ENCODE measurements at places on chromosomes 7 and 10.
A peak's percentile ranks its signal among the peaks of the same experiment; 100 is the strongest.

DNA sequence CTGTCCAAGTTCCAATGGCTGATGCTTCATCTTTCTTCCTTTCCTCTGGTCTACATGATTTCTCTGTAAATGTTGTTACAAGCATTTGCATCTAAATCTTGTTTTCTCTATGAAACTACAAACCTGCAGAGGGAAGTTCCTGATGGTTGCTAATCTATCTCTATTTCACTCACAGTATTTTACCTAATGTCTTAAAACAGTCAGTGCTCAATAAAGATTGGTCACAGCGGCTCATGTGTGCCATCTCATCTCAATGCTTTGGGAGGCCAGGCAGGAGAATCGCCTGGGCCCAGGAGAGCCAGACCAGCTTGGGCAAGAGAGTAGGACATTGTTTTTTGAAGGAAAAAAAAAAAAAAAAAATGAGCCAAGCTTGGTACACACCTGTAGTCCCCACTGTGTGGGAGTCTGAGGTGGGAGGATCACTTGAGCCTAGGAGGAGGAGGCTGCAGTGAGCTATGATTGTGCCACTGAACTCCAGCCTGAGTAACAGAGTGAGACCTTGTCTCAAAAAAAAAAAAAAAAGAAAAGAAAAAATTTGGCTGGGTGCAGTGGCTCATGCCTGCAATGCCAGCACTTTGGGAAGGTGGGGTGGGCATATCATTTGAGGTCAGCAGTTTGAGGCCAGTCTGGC, 71.3 kb upstream of the ARMC3 start:
- no peak for DNase-seq

GRCh38 chr10:100634034-100634433, 98.3 kb downstream of the HIF1AN start:
- no peak for DNase-seq

DNA sequence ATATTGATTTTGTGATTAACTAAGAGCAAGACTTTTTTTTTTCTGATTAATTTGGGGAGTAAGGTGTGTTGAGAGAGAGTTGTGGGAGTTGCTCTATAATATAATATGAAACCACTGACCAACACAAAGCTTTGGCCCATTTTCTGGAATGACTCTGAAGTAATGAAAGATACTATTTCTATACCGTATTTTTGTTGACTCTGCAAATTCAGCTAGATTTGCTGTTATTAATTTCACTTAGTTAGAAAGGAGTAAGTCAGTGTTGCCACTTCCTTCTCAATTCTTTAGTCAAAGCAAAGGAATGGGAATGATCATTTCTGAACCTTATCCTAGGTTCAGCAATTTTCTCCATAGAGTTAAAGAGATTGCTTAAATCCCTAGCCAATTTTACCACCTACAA, 313.0 kb upstream of the FZD1 start:
- no peak for DNase-seq

DNA sequence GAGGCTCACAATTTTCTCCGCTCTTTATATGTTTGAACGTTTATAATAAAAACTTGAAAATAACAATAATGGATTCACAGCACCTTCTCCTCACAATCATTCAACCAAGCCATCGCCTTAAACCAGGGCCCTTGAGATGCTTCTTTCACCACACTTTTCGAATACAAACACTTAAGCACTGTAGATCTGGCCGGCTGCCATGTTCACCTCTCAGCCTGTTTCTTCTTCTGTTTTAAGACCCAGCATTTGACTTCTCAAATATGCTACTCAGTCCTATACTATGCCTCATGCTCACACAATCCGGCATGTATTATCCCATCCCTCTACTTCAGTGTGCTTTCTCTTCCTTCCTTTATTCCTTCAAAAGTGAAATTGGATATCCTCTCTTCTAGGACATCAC, 280.6 kb downstream of the TFEC start:
- DNase-seq: no peak

- no peak for DNase-seq
Observed at GRCh38 chr10:117275121-117275520, 34.2 kb downstream of the SLC18A2 start.

GRCh38 chr10:73956476-73957359, 41.2 kb upstream of the VCL start:
- no peak for DNase-seq

GRCh38 chr10:14087566-14087965, 243.2 kb downstream of the FRMD4A start:
- peak; percentile 3 for DNase-seq

- DNase-seq: no peak
Observed at GRCh38 chr10:12177642-12178041, 18.0 kb downstream of the NUDT5 start.

- no peak for DNase-seq
Observed at GRCh38 chr7:26298472-26299058, 6.9 kb downstream of the SNX10 start.

DNA sequence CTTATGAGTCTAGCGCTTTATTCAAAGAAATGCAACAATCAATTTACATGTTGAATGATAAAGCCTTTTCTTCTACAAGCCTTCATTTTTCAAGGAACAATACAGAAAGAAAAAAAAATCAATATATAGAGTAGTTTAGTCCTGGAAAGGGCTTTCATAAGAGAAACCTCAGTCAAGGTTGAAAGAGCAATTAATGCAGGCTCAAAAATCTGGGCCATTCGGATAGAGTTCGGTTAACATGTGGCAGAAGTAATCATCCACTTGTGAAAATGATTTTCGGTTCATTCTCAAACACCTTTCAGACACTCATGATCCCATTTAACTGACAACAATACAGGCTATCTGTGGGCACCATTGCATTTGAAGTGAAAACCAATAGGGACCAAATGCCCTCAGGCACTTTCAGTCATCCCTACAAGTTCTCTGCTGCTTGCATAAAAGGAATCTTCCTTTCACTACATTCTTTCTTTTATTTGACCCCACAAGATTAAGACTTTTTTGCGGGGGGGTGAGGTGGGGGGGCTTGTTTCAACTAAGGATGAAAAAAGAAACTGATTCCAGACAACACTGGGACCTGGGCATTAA, 177.9 kb downstream of the RNF133 start:
- no peak for DNase-seq

- DNase-seq: no peak
Observed at GRCh38 chr10:125037145-125037877, 95.4 kb downstream of the ZRANB1 start.

DNA sequence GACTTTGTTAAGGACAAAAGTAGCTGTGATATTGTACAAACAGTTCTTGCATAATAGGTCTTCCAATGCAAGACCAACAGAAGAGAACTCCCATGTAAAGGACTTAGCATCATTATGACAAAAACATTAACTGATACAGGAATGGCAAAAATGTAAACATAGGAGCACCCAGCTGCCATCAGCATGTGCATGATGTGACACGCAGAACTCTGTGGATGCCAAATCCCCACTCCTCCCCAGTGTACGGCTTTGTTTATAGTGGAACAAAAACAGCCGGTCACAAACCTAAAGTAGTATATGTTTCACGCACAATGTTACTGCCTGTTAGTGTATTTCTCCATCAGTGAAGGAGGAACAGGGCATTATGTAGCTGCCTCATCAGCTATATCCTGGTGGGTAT, 316.0 kb upstream of the AOAH start:
- no peak for DNase-seq

DNA sequence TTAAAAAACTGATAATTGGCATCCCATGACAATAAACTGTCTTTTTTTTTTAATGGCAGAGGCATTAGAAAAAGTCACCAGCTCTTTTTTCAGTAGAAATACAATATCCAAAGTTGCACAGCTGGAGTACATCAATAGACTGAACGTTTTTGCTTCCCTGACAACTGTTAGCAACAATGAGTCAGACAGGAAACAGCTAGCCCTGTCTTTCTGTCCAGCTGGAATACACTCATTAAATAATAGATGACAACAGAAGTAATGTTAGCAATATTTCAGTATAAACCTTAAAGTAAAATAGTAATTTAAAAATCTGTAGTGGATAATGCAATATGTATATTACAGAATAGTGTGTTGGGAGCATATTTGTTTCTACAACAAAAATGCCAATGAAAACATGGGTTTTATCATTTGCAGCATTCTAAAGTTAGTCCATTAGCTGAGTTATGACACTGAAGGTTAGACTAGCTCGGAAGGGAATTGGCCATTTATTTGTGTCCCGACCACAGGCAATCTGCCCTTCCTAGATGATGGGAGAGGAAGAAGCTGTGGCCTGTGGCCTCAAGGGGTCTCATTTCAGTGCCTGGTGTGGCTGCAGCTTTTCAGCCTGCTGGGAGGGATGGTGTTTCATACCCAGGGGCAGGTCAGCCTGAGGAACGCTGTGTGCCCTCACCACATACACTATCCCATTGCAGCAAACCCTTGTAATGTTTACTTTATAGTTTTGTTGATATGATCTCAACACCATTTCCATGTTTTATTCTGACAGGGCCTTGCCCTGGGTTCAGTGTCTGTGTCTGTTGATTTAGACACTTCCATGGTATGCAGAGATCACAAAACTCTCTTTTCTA, 173.3 kb downstream of the SLC16A9 start:
- DNase-seq: no peak

GRCh38 chr7:157176771-157177170, 38.0 kb downstream of the UBE3C start:
- no peak for DNase-seq

DNA sequence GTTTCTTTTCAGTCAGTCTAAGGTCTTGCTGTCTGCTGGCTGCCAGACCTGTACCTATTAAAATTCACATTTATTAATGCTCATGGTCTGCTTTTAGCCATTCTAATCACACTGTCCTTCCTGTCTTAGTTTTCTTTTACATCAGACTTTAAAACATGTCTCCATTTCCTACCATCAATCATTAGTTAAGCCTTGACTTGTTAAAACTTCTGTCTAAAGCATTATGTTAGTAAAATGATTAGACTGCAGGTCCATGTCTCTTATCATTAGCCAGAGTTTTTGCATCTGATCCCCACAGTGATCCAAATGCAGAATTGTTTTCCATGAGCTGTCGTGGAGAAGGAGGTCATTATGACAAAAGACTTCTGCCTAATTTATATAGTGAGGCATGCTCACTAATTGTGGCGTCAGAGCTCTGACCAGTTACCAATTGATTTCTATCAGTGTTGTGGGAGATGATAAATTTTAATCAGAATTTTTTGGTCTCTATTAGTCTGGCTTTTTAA, 226.5 kb downstream of the DKK1 start:
- no peak for DNase-seq

- DNase-seq: peak; percentile 4
Observed at GRCh38 chr10:125102246-125102645, 58.1 kb downstream of the CTBP2 start.

GRCh38 chr10:63246356-63246755, 113.2 kb downstream of the NRBF2 start:
- DNase-seq: no peak

Data from NCI-H2227 treated with DMSO at 0.1 percent for 48 hours (cell line).